ENCODE measurements at places on chromosomes 5 and 9.

GRCh38 chr9:137323531-137324331 lies 21.7 kb upstream of the NRARP start:
- DNase-seq: no peak

DNA sequence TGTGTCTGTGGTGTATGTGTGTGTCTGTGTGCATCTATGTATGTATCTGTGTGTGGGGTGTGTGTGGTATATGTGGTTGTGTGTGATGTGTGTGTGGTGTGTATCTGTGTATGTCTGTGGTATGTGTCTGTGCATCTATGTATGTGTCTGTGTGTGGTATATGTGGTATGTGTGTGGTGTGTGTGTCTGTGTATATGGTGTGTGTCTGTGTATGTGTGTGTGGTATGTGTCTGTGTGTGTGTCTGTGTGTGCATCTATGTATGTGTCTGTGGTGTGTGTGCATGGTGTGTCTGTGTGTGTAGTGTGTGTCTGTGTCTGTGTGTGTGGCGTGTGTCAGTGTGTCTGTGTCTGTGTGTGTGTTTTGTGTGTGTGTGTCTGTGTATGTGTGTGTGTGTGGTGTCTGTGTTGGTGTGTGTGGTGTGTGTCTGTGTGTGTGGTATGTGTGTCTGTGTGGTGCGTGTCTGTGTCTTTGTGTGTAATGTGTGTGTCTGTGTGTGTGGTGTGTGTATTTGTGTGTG lies 121.9 kb upstream of the MVB12B start:
- DNase-seq: no peak

DNA sequence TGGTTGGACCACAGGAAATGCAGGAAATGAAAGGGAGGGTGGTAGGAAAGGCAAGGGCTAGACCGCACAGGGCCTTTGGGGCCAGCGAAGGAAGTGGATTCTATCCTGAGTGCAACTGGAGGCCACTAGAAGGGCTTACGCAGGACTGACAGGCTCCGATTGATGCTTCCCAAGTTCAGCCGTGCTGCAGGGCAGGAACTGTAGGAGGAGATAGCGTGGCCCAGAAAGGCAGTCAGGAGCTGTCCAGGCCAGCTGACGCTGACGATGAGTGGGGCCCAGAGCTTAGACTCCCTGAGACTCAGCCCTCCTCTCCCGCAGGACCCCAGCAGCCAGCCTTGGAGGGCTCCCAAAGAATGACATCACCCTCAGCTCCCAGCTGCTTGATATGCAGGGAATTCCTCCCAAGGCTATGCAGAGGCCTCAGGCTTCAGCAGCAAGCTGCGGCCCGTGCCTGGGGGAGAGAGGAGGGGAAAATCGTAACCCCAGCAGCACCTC lies 48.8 kb downstream of the KCNIP1 start:
- DNase-seq: peak; percentile 38

- DNase-seq: no peak
These were observed 34.5 kb downstream of the TRIO start for GRCh38 chr5:14177634-14178033.

DNA sequence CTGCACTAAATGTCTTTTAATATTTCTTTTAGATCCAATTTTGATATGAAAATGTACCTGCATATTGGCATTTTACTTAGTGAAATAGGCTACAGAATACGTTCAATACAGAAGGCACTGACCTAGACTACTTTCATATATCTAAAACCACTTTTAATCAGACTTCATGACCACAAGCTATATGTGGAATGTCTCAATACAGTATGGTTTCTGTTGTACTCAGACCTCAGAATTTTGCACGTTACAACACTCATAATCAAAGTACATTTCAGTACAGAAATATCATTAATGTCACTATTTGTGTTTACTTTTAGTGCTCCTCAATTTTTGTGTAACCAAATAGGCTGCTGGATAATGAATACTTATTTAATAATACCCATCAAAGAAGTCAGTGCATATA lies 74.8 kb downstream of the MEF2C start:
- no peak for DNase-seq

DNA sequence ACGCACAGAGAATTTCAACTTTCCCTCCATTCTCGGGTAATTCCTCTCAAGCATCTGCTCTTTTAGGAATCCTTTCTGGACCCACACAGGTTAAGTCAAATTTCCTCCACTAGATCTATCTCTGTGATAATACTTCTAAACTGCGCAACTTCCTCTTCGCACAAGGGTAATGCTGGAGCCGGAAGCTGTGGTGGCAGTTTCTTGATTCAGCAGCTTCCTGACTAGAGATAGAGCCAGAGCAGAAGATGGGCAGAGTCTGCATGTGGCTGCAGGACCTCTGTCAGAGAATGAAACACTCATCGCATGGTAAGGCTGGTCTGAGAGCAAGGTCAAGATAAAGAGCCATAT lies 11.1 kb upstream of the CDC42SE2 start:
- DNase-seq: no peak

DNA sequence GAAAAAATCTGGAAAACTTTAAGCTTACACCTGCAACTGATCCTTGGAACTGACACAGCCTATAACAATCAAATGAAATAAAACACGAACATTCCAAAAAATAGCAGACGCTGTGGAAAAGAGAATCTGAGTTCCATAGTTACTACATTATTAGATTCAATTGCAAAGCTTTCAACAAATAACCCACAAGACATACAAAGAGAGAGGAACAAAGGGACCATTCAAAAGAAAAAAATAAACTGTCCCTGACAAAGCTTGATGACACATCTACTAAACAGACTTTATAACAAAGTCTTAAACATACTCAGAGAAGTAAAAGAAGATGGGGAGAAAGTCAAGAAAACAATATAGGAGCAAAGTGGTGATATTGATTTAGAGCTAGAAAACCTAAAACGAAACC lies 1123.6 kb downstream of the PTPRD start:
- DNase-seq: no peak

GRCh38 chr9:132583584-132584304 lies 1.3 kb downstream of the BARHL1 start:
- DNase-seq: no peak

- no peak for DNase-seq
These were observed 18.4 kb upstream of the GBGT1 start for GRCh38 chr9:133182151-133182550.

GRCh38 chr5:69209602-69210001 lies 20.2 kb downstream of the CENPH start:
- no peak for DNase-seq

DNA sequence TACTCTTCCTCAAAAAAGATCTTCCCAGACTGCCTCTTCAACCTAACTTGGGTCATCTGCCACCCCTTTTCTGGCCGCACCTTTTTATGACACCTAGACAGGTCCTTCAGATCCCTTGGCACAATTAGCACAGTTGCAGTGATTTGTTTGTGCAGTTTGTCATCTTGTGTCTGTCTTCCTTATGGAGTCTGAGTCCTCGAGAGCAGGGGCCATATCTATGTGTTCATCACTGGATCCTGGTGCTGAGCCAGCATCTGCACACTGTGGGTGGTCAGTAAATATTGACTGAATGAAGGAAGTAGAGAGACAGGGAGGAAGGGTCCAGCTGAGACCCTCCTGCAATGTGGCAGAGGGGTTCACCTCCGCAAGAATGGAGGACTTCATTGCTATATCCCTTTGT lies 14.4 kb downstream of the ERGIC1 start:
- no peak for DNase-seq

DNA sequence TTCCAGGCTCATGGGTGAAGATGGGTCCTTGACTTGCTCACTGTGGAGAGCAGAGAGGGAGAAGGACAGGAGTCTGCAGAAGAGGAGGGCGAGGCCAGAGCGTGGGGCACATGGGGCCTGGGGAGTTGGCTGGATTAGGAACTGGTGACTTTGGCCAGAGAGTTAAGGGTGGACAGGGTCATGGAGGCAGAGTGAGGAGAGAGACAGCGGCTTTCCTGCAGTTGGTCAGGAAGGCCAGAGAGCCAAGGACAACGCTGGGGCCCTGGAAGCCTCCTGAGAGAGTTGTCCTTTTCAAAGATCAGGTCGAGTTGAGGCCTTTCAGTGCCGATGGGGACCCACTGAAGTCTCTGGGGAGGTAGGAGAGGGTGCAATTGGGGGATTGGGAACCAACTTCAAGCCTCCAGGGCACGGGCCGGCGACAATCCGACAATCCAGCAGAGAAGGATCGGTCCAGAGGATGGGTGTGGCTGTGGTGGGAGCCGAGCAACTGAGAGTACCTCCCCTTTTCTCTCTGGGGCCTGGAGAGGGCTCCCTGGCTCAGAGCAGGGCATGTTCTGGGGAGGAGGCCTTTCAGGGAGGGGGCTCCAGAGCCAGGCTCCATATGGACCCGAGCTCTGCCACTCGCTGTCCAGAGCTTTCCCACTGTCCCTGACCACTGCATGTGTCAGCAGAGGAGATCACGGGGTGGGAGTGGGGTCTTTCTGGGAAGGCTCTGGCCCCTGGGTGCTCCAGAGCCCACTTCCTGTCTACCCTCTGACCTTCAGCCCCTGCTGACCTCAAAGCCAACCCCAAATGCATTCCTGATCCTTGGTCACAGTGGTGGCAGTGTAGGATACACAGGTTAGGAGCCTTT lies 7.5 kb upstream of the PHYHD1 start:
- DNase-seq: no peak

GRCh38 chr5:55672477-55672911 lies 39.6 kb downstream of the SLC38A9 start:
- no peak for DNase-seq

GRCh38 chr9:101567725-101568350 lies 26.9 kb downstream of the PPP3R2 start:
- no peak for DNase-seq

All from ACHN (cell line).